ENCODE measurements at places on chromosomes 4 and X.
A peak's percentile ranks its signal among the peaks of the same experiment; 100 is the strongest.

DNA sequence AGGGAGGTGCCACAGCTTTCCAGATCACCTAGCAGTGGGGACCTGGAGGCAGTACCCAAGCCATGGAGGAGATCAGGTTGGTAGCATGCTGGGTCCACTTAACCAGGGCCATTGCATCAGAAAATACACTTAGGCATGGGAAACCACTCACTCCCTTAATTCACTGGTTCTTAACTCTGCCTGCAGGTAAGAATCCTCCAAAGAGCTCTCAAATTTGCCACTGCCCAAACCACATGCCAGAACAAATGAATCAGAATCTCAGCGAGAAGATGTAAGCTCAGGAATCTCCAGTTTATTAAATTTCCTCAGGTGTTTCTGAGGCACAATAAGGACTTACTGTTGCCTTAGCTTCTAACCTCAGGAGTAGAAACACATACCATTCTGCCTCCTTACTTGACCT is 327.7 kb upstream of the RASGEF1B start:
- DNase-seq = no peak

GRCh38 chr4:88616275-88617150 is 24.2 kb downstream of the HERC3 start:
- no peak for DNase-seq

GRCh38 chr4:39976141-39976944 is 1.4 kb downstream of the PDS5A start:
- DNase-seq = peak; percentile 73

DNA sequence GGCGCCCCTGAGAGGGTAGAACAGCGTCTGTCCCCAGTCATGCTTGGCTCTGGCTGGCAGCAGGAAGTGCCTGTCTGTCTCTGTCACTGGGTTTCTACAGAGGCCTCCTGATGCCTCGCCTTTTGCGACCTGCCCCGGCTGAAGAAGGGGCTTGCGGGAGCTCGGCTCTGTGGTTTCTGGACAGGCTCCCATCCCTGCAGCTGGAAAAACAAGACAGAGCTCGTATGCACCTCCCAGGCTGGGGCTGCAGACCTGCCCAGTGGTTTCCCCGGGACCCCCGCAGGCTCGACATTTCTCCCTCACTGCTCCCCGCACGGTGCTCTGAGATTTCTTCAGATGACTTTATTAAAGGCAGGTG is 57.0 kb upstream of the SORCS2 start:
- DNase-seq = no peak

- no peak for DNase-seq
These were observed 18.6 kb downstream of the PSAPL1 start for GRCh38 chr4:7415927-7416686.

Data from activated CD4-positive, alpha-beta memory T cell treated with anti-CD3 and anti-CD28 coated beads, Interleukin-2, amount 10 ng/mL, durations not matched to agents 7 days and 5 days (primary cell).